ENCODE measurements at places on chromosomes 4 and X. TPM values are rescaled to one million over a fixed set of nuclear protein-coding genes. Genes with fewer than 3 reads are reported as not detected.
A peak's percentile ranks its signal among the peaks of the same experiment; 100 is the strongest.

The PDGFC gene
- 13.7 TPM for total RNA-seq

The SCARB2 gene
- total RNA-seq: 216 TPM

The NUDT10 gene
- total RNA-seq: 1.4 TPM

The SERTM2 gene
- total RNA-seq: not detected

The FAM53A gene
- total RNA-seq: 7.8 TPM

The NAP1L3 gene
- total RNA-seq: 0.82 TPM

The UCHL1 gene
- 997 TPM for total RNA-seq

The MAN2B2 gene
- 58.0 TPM for total RNA-seq

The RADX gene
- not detected for total RNA-seq

The COL25A1 gene
- total RNA-seq: 1.7 TPM

DNA sequence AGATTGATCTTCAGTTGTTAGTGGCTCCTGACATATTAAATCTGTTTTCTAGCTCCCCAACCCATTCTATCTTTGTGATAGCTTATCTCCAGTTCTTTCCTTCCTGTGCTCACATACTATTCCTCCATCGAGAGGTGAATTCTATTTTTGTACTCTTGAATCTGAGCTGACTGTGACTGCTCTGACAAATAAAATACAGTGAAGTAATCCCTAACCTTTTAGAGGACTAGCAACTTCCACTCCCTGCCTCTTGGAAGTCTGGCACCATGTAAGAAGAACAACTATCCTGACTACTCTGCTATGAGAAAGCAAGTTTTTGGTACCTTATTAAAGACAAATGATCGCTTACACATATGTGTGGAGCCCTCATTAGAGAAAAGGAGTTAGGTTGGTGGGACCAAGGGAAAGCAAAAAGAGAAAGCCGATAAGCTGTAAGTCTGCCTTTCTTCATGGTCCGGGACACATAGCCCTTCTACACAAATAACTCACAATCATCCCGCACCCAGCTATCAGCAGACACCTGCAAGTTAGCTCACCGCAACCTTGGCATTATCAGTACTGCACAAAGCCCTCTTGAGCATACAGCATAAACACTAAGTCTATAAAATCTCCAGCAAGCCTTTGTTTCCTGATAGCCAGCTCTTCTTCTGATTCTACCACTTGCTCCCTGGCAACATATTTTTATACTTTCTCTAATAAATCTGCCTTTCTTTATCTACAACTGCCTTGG, 13.5 kb upstream of the PPM1K start:
- DNase-seq: no peak

GRCh38 chrX:97446298-97446882, 562.7 kb downstream of the RPA4 start:
- no peak for DNase-seq

GRCh38 chr4:71553605-71554004, 214.8 kb downstream of the SLC4A4 start:
- DNase-seq: no peak

DNA sequence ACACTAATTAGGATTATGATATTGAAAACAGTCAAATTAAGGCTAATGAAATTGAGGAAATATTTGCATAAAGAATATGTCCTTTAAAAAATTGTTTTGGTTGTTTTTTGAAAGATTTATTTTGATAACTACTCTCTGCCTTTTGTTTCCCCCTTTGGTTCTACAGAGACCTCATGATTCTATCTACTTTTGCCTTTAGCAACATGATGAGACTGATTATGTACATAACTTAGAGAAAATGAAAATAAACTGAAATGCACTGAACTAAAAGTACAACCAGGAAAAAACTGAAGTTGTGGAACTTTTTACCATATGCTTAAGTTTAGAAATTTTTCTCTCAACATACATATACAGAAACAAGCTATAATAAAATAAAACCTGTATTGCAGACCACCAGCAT, 21.4 kb downstream of the EXOC1 start:
- no peak for DNase-seq

- DNase-seq: no peak
Observed at GRCh38 chr4:2045518-2045951, 13.6 kb upstream of the NAT8L start.

GRCh38 chr4:155179216-155179615, 29.2 kb upstream of the NPY2R start:
- peak; percentile 70 for DNase-seq

GRCh38 chrX:81615979-81616378, 414.1 kb downstream of the SH3BGRL start:
- DNase-seq: no peak

GRCh38 chr4:1234811-1235292, 14.1 kb downstream of the CTBP1 start:
- DNase-seq: no peak

- DNase-seq: no peak
Observed at GRCh38 chrX:70046978-70047377, 2.8 kb downstream of the AWAT2 start.

DNA sequence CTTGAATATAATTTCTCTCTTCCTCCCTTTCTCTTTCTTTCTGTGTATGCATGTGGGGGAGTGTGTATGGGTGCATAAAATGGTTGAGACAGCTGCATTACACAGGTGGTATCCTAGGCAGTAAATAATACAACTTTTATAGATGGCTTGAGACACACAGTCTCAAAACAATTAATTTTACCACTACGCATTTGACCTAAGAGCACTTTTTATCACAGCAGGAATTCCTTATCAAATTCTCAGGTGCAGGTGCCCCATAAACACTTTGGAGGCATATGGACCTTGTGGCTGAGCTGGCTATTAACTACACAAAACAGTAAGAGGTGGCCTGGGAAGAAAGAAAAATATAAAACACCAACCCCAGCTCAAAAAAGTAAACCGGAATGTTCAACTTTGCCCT, 91.3 kb downstream of the RASGEF1B start:
- no peak for DNase-seq

DNA sequence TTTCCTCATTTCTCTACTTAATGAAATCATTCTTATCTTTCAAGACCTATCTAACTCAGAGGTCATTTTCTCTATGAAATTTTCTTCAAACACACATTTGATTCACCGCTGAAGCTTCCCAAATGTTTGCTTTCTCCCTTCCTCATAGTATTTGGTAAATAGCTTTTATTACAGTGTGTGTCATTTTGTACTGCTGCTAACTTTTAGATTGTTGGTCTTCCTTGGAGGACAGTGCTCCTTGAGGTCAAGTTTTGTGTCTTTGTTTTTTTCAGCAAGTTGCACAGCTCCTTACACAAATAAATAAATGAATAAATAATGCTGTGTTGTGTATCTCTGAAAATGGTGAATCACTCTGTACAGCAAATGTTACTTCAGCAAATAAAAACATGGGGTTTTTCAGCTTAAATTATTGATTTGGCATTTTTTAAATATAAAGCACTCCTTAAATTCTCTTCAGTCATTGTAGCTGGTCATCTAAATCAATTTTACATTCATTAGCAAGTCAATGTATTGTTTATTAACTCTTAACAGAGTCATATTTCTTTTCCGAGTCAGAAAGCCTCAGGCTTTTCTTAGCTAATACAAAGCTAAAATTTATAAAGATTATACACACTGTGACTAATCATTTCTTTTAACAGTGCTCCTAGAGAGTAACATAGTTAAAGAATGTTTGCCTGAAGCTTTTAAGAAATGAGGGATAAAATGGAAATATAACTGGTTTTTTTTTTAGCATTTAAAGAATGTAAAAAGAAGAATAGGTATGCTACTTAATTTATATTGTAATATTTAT, 30.1 kb upstream of the MAD2L1 start:
- no peak for DNase-seq

DNA sequence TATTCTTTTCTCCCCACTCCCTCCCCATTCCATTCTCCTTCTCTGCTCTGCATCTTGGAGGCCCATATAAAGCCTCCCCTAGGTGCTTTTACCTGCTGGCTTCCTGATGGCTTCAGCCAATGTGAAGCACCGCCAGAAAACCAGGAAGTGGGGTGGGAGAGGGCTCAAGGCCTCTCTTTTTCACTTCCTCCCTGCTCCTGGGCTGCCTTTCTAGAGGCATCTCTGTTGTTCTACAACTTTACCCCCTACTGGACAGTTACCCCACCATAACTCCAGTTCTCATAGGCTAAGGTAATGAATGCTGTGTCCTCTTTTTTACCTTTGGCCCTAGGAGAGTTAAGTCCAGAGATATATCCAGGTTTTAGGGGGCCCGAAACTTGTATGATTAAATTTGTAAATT, 62.4 kb upstream of the PPARGC1A start:
- no peak for DNase-seq

DNA sequence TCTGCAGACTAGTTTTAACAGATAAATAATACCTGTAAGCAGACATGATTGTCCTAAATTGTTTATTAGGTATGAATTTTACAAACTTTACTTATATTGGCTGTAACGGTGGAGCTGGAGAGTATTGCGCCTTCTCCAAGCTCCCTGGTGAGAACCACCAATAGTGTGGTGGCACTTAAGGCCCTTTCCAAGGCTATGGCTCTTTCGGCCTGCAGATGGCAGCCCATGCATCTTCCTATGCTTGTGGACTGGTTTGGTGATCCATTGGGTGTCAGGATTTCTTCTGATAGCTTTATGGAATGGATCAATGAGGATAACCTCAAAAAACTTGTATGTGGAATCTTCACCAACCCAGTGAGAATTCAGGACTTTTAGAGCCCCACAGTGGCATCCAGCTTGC, 7.8 kb downstream of the LARP1B start:
- DNase-seq: no peak

DNA sequence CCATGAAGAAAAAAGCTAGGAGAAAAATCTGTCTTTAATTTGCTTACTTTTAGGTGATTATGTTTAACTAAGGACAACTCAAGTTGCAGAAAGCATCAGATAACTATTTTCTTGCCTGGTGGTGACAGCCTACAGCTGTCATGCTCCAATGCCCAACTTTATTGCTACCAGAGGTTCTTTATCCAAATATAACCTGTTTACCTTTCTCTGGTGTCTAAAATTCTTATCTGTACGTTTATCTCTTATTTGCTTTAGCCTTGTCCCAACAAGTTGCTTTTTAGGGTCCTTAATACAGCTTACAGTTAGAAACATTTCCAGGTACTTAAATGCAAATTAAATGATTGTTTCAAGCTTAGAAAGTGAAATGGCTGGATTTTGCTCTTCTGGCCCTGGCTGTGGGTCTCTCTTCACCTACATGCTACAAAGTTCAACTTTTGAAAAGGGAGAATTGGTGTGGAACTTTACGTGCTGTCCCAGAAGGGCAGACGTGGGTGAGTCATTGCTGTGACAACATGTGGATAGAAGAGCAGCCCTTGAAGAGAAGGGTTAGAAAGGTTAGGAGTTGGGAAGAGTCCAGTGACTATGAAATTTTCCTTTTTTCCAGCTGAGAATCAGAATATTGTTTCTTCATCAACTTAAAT, 60.7 kb downstream of the HPGD start:
- DNase-seq: no peak

DNA sequence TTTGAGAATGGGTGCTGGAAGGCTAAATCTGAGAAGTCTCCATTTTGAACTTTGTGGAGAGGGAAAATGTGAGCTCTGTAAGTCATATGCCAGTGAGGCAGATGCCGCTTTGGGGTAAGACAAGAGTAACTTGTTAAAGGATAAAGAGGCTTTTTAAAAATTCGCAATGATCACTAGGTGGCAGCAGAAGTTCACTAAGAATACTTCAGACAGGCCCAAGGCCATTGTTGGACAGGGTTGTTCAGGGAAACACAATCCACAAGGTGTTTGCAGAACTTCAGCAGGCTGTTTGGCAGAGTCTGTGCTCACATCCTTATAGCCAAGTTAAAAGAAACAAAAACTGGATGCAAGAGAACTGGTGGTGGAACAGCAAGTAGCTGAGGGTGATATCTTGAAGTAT, 13.7 kb upstream of the PIGA start:
- peak; percentile 56 for DNase-seq

DNA sequence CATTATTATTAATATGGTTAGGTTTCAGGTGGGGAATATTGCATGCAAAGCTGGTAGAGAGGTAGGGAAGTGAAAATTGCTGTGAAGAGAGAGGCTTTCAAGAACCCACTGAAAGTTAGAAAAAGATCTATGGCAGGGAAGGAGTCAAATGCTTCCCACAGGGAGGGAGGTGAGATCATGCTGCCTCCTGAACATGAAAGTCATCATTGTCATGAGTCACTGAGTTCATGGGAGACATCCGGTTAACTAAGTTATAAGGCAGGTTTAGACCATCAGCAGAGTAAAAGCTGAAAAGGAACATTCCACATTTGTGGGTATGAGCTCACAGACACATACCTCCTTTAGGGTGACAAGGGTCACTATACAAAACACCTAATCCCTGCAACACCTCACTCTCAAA, 16.2 kb downstream of the GATB start:
- peak; percentile 51 for DNase-seq

- no peak for DNase-seq
Observed at GRCh38 chrX:103586314-103586646, 965 bp downstream of the TCEAL4 start.

DNA sequence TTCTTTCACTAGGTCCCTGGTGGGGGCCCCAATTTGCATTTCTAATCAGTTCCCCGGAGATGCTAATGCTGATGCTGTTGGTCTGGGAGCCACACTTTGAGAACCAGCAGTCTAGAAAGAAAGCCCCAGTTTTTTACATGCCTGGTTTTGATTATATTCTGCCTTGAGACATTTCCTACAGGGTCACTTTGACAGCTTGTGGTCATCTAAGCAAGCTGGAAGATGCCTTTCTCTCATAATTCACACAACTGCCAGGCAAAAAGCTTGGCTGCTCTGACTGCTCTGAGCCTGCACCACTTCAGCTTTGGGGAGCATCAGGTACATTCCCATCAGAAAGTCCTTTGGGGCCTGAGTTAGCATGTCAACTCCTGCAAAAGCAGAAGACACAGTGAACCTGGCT, 5.9 kb upstream of the PLAC1 start:
- no peak for DNase-seq

DNA sequence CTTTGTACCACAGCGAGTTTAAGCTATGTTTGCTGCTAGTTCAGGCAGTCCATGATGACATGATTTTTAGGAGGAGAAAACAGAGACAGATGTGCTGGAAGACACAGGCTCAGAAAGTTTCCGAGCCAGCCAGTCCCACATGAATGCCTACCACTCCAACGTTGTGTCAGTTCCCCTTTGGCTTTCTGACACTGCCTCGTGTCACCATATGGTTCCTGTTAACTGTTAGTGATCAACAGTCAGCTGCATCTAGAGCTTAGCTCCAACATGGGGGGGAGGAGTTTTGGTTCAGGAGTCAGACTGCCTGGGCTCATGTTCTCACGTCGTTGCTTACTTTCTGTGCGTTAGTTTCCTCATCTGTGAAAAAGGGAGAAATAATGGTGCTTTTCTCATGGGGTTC, 343.7 kb downstream of the MID1IP1 start:
- DNase-seq: no peak

DNA sequence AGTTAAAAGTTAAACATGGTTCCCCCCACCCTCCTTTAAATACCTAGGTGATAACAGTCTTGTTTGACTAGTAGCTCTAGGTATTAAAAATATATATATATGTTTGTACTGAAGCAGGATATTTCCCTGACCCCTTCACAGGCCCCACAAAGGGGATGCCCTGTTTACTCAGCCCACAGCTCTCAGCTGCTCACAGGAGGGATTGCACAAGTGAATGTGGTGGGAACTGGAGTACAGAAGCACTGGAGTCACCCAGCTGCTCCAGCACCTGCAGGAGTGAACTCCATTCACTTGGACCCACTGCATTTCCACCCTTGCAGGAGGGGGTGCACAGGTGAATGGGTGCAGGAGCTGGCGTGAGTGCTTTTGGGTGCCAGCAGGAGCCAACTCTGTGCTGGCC, 99.3 kb upstream of the TLR3 start:
- no peak for DNase-seq
